Right hindlimb (tissue), 1 donor: ENCODE measurements at places on chromosomes 11 and 22.

DNA sequence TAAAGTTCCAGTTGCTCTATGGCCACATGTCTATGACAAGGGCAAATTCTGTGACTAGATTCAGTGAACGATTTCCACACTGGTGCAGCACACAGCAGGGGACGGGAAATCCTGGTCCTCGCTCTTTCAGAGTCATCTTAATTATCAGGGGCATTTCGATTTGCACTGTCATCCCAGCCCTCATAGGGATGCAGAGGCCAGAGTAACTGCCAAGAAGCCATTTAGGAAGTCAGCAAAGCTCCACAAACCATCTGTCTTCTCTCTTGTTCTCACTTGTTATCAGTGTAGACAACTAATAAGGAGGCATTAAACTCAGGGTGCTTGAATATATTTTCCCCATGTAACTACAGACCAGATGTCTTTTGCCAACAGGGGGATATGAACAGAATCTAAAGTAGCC lies 151.7 kb downstream of the STK33 start:
- DNase-seq = no peak

GRCh38 chr22:30193031-30193775 lies 53.4 kb downstream of the LIF start:
- DNase-seq = no peak

- DNase-seq = no peak
Observed at GRCh38 chr22:21573293-21573734, 5.8 kb downstream of the UBE2L3 start.

GRCh38 chr11:102623998-102624397 lies 1.1 kb downstream of the MMP20 start:
- DNase-seq = no peak

DNA sequence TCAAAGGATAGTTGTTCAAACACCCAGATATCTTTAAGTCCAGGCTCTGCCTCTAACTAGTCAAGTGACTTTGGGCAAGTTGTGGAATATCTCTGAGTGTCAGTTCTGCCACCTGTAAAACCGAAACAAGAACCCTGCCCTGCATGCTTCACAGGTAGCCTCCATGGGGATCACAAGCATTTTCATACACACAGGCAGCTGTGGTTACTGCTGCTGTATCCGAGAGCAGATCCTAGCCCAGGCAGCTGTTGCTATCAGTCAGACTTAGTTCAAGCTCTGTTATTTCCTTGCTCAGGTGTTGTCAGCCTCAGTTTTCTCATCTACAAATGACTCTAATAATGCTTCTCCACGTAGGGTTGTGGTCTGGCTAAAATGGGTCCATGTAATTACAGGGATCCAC lies 6.5 kb upstream of the RASD2 start:
- no peak for DNase-seq

DNA sequence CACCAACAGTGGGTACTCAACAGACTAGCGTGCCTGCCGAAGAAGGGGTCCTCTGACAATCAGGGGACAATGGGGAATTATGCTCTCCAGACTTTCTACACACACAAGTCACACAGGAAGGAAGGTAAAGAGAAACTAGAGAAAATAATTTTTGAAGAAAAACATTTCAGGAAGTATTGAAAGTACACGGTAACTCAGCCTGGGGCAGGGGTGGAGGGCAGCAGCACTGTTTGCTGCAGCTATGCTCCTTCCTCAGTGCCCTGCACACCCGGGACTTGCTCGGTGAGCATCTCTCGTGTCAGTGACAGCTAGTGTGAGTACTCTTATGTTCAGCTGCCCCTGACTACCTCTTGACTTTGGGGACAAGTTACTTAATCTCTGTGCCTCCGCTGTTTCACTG lies 18.0 kb upstream of the APOA1 start:
- DNase-seq = no peak

DNA sequence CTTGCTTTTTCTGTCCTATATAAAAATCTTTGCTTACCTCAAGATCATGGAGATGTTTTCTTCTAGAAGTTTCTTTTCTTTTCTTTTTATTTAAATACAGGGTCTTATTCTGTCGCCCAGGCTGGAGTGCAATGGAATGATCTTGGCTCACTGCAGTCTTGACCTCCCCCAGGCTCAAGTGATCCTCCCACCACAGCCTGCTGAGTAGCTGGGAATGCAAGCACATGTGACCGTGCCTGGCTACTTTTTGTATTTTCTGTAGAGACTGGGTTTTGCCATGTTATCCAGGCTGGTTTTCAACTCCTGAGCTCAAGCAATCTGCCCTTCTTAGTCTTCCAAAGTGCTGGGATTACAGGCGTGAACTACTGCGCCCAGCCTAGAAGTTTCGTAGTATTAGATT lies 45.3 kb downstream of the USP35 start:
- DNase-seq = no peak

- DNase-seq = no peak
Observed at GRCh38 chr22:36870250-36870649, 9.4 kb downstream of the NCF4 start.

DNA sequence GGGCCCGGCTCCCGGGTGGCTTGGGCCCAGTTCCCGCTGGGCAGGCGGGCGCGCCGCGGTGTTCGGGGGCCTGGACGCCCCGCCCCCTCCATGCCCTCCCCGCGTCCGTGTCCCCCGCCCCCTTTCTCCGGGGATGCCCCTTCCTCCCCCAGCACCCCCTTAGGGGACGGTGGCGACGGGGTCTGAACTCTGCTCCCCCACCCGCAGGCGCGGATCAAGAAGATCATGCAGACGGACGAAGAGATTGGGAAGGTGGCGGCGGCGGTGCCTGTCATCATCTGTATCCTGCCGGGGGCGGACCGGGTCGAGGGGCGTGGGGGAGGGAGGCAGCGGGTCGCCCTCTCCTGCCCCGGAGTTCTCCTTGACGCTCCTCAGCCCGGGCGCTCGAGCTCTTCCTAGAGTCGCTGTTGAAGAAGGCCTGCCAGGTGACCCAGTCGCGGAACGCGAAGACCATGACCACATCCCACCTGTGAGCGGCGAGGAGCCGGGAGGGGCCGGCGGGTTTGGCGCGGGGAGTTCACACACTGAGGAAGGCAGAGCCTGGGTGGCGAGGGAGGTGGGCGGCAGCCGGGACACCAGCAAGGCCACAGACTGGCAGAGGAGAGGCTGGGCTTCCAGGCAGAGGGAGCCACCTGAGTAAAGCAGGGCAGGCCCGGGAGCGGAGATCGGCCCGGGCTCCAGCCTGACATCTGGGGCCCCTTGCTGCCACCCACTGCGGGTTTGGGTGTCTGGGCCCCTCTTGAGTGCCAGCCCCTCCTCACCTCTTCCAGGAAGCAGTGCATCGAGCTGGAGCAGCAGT lies 546 bp downstream of the DRAP1 start:
- peak; percentile 57 for DNase-seq

DNA sequence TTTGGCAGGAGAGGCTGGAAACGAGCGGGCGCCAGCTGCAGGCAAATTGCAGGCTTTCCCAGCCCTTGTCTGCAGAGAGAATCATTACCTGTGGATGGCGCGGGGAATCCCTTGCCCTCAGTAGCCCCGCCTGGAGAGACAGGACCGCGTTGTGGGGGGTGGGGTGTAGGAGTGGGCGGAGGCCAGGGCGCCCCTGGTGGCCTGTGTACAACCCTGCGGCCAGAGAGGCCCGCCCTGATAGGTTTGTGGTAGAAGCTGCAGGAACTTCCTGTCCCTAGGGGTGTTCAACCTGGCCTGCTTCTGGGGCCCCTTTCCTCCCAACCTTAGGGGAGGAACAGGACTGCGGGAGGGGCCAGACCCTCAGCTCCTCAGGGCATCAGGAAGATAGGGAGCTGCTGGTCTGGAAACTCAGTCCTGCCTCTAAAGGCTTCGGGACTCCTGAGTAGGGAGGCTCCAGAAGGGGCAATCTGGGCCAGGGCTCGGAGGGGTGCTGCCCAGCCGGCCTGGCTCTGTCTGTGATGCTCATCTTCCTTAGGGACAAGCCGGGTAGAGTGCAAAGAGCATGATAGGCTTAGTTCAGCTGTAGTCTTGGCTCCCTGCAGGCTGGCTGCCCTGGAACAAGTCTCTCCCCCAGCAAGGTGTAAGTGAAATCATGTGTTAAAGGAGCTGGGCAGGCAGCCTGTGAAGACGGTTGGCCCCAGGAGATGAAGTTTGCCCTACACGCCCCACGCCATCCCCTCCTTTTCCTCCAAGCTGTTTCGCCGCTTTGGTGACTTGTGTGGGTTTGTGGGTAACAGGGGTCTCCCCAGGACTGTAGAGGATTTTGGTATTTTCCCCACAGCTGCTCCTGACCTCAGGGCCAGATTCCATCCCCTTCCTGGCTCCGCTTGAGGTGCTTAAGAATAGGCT lies 24.1 kb upstream of the SUSD2 start:
- DNase-seq = peak; percentile 86

- no peak for DNase-seq
Observed at GRCh38 chr11:60592601-60593000, 77.4 kb downstream of the MS4A13 start.
